ENCODE measurements at places on chromosomes 4 and X.

- no peak for DNase-seq
Observed at GRCh38 chr4:39812500-39812899, 114.6 kb downstream of the UBE2K start.

DNA sequence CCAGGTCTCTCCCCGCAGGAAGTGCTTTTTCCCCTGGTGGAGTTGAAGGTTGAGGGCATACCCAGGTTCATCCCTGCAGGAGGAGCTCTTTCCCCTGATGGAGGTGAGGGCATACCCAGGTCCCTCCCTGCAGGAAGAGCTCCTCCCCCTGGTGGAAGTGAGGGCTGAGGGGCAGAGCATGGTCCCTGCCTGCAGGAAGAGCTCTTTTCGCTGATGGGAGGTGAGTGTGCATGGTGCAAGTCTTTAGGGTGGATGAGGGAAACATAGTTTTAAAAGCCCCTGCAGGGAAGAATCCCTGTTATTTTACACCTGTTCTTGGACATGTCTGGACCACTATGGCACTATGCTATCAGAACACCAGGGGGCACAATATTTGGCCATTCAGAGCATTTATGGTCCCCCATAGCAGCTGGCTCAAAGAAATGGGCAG, 43.7 kb upstream of the PUDP start:
- no peak for DNase-seq

DNA sequence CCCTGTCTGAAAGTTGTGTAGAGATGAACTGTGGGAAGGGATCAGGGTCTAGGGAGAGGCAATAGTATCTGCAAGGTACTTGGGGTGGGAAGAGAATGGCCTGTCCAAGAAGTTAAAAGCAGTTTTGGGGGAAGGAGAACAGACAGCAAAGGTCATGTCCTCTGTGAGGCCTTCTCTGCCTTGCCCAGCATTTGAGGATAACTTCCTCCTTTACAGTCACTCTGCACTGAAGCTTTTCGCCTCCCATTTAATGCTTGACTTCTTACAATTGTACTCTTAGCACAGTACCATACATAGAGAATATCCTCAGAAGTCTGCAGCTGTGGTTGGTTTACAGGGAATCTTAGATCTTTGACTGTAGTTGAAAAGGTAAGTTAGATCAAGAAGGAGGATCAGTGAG, 121.8 kb upstream of the AP1S2 start:
- no peak for DNase-seq

GRCh38 chrX:70754169-70754848, 154.2 kb downstream of the TEX11 start:
- no peak for DNase-seq

Data from posterior vena cava (tissue), 2 donors.